ENCODE measurements at places on chromosomes 12 and 14. TPM values are rescaled to one million over a fixed set of nuclear protein-coding genes. Genes with fewer than 3 reads are reported as not detected.

- DNase-seq, result peak; percentile 50
These were observed 278.3 kb downstream of the NRXN3 start for GRCh38 chr14:78448164-78449094.

DNA sequence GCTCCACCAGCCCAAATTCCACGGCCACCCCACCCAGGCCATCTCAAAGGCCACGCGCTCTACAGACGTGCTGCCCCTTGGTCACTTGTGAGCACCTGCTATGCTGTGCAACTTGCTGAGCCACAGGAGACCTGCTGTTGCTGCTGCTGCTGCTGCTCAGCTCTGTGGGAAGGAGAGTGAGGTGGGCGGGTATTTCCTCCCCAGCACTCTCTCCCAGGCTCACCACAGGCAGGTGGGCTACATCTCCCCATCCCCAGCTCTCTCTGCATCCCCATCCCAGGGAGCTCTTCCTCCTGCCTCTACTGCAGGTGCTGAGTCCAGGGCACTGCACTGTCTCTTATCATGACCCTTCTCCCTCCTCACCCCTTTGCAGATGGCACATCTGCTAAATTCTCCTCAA lies 306.9 kb downstream of the BCL11B start:
- DNase-seq, result no peak

- DNase-seq, result no peak
These were observed 9.9 kb upstream of the CYP46A1 start for GRCh38 chr14:99674064-99674650.

- DNase-seq, result no peak
These were observed 97.3 kb upstream of the ALX1 start for GRCh38 chr12:85182699-85183098.

STAC3 gene
- total RNA-seq, result 3.3 TPM

DNA sequence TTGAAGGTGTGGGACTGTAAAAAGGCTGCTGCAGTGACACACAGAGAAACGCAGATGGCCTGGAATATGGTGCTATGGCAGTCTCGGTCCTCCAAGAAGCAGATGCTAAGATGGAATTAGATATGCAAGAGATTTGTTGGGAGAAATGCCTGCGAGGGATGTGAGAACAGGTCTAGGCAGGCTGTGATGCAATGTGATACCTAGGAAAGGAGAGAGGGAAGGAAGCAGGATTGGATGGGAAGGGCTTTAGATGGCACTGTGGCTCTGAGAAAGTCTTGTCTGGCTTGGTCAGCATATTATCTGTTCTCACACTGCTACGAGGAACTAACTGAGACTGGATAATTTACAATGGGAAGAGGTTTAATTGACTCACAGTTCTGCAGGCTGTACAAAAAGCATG lies 374.4 kb downstream of the BCAT1 start:
- DNase-seq, result no peak

- no peak for DNase-seq
These were observed 33.8 kb upstream of the COL2A1 start for GRCh38 chr12:48038085-48038484.

- no peak for DNase-seq
These were observed 8.6 kb downstream of the CAPRIN2 start for GRCh38 chr12:30746190-30746589.

- peak; percentile 42 for DNase-seq
These were observed 16.6 kb downstream of the KCTD10 start for GRCh38 chr12:109460538-109460937.

TAS2R10 gene
- total RNA-seq, result 0.87 TPM

BHLHE41 gene
- 91.9 TPM for total RNA-seq

DNA sequence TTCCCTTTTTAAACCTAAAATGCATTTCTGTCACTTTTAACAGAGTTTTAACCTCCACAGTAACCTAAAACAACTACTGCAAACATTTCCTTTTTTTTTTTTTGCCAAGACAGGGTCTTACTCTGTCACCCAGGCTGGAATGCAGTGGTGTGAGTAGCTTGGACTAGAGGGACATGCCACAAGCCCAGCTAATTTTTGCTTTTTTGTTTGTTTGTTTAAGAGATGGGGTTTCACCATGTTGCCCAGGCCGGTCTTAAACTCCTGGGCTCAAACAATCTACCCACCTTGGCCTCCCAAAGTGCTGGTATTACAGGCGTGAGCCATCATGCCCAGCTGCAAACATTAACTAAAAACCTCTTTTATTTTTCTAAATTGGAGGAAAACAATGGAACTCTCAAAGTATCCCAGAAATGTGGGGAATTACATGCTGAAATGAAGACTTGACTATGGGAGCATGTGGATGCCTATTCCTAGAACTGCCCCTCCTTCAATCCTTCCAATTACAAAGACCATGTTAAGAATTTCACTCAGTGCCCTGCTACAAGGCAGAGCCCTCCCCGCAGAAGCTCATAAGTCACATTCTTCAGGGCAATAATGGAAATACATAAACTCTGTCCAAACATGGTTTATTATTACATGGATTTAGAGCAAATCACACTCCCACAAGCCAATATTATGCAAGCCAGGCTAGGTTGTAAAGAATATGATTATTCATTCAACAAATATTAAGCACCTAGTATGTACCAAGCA lies 66.9 kb downstream of the C12orf56 start:
- DNase-seq, result no peak

DNA sequence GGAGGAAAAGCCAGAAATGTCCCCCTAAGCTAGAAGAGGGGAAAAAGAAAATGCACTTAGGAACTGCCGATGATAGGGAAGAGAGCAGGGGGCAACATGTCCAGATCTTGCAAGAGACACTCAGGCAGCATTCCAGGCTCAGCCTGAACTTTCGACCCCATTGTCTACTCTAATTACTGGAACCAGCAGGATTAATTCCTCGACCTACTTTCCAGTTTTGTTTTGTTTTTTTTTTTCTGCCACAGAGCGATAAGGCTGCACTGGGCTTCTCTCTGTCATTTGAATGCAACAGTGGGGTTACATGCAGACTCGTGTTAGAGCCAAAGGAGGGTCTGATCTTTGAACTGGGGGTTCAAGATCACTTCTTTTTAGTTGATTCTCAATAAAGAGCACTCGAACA lies 68.7 kb upstream of the MED13L start:
- no peak for DNase-seq

DNA sequence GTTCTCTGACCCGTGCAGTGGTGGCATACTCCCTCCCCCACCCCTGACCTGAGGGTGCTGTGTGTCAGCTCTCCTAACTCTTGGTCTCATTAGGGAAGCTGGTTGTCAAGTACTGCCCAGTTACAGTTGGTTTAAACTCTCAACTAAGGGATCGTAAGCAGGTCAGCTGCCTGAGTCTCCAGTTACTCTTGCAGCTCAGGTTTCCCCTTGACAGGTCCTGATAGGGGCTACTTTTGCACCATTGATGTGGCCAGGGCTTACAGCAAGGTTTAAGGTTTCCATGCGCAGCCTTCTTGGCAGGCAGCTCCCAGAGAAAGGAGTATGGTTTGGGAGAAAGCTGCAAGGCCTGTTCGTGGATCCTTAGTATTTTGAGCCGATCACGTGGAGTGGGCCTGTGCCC lies 74.5 kb downstream of the ETV6 start:
- DNase-seq, result no peak

GRCh38 chr12:32102234-32102633 lies 4.4 kb upstream of the BICD1 start:
- no peak for DNase-seq

DNA sequence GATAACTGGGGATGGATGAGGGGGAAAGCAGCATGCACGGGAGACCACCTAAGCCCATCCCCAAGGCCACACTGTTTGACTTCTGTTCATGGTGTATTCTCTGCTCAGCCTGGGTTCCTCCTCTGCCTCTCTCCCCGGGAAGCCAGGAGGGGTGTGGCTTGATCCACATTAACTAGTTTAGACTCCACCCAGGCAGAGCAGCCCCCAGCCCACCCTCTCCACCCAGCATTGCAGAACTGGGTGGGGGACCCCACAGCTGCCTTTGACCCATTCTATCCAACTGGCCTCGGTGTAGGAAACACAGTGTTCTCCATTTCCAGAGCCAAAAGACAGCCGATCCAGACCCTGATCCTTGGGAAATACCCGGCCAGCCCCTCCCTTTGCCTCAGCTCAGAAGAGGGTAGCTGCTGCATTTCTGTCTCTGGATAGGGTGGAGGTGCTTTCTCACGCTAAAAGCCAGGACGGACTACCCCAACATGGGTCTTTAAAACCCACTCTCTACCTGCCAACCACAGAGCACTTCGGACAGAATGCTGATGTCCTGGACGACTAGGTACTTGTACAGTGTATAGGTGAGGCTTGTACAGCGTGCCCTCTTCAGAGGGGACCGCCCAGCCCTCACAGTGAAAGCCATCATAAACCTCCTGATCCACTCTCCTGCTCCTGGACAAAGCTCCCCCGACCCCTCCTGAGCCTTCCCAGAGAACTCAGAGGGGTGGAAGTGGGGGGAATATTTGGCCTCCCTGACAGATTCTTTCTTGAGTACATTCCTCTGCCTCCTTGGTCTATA lies 9.4 kb downstream of the SPRYD3 start:
- DNase-seq, result no peak

Measured in mucosa of descending colon (tissue), 3 donors.